ENCODE measurements at places on chromosomes 12 and 14.

- DNase-seq, result no peak
These were observed 8.7 kb upstream of the CACNA2D4 start for GRCh38 chr12:1927051-1927680.

GRCh38 chr12:6364044-6364374 lies 11.4 kb downstream of the SCNN1A start:
- no peak for DNase-seq

GRCh38 chr14:89430391-89431236 lies 13.6 kb upstream of the FOXN3 start:
- no peak for DNase-seq

GRCh38 chr14:95485222-95485819 lies 31.1 kb downstream of the SYNE3 start:
- DNase-seq, result no peak

Data from AG10803 (cell line).